Fibroblast of villous mesenchyme (primary cell): ENCODE measurements at places on chromosomes 4 and X.

GRCh38 chr4:104967034-104967401 lies 179.7 kb upstream of the TET2 start:
- no peak for DNase-seq

GRCh38 chr4:121182296-121182695 lies 18.2 kb upstream of the TNIP3 start:
- peak; percentile 37 for DNase-seq

DNA sequence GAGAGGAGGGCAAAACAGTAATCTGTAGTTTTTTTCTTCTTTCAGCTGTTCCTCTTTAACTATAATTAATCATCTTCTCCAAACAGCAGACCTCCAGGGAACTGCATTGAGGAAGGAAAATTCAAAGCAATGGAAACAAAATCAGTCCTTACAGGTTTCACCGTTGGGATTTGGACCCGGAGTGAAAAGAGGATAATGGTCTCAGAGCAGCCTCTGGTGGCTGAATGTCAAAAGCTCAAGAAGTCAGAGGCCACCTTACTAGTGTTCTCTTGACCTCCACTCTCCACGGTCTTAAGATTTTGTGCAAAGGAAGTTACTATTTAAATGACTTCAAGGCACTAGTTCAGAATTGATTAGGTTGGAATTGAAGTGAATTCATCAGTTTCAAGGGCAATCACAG lies 16.0 kb upstream of the MID1 start:
- peak; percentile 54 for DNase-seq

DNA sequence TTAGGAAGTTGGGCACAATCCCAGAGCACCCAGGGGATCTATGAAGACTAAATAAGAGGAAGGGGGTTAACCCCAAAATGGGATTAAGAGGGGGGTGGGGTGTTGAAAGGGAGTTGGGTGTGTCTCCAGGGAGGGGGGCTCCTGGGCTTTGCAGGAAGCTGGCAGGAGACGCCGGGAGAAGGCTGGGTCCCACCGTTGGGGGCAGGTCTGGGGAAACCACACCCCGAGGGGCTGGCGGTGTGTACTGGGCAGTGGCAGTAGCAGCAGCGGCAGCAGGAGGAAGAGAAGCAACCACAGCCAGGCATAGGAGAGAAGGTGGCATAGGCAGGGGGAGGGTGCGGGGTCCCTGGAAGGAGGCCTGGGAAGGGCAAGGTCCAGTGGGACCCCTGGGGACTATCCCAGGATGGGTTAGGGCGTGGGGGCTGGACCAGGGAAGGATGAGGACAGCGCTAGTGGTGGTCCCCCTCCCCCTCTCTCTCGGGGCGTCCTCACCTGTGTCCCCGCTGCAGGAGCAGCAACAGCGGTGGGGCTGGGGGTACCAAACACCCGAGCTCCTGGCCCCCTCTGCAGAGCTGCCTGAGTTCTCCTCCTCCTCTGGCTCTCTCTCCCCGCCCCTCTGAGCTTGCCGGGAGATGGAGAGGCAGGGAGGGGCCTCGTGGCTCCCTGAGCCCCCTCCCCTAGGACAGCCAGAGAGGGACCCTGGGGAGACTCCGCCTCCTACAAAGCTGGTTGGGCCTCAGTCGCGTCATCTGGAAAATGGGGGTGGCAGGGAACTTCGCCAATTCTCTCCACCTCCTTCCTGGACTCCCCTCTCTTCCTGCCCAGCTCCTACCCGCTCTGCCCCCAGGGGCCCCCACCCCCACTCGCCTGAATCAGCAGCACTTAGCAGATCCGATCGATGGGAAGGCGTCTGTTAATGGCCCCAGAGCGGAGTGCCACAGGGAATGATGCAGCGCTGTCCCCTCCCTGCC lies at the start of gene KCND1:
Gene KCND1, minus strand, starts transcription at position 596 of the 971 bp plus-strand sequence. CDS start 1,573 bp downstream, outside the sequence.
- DNase-seq = peak; percentile 22

GRCh38 chrX:150409486-150409885 lies 46.4 kb downstream of the MAMLD1 start:
- DNase-seq = no peak

- no peak for DNase-seq
Observed at GRCh38 chr4:168501407-168501806, 4.6 kb downstream of the PALLD start.

DNA sequence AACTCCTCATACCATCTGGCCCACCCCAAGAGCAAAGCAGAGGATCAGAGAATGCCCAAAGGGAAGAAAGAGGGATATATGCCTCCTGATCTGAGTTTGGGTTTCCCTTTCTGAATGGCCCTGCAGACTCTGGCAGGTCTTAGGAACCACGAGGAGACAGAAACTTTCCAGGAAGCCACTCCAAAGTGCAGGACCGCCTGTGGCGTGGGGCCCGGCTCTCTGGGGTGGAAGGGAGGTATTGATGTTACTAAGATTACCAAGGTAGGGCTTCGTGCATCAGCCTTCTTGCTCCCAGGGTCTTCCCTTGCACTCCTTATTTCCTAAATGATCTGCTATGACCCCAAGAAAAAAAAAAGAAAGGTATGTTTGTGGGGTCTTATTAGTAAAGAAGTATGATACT lies 41.9 kb upstream of the SPRY1 start:
- DNase-seq = no peak

GRCh38 chr4:146398896-146399445 lies 122.8 kb downstream of the SLC10A7 start:
- no peak for DNase-seq

GRCh38 chr4:100016191-100016590 lies 66.1 kb upstream of the H2AZ1 start:
- peak; percentile 88 for DNase-seq

GRCh38 chr4:10260777-10261176 lies 144.2 kb upstream of the WDR1 start:
- DNase-seq = no peak

- DNase-seq = no peak
Observed at GRCh38 chrX:67717571-67717970, 173.8 kb downstream of the AR start.
